ENCODE measurements at places on chromosomes 6 and 20. TPM values are rescaled to one million over a fixed set of nuclear protein-coding genes. Genes with fewer than 3 reads are reported as not detected.

- DNase-seq, result no peak
These were observed 796.7 kb downstream of the QKI start for GRCh38 chr6:164211254-164211653.

DNA sequence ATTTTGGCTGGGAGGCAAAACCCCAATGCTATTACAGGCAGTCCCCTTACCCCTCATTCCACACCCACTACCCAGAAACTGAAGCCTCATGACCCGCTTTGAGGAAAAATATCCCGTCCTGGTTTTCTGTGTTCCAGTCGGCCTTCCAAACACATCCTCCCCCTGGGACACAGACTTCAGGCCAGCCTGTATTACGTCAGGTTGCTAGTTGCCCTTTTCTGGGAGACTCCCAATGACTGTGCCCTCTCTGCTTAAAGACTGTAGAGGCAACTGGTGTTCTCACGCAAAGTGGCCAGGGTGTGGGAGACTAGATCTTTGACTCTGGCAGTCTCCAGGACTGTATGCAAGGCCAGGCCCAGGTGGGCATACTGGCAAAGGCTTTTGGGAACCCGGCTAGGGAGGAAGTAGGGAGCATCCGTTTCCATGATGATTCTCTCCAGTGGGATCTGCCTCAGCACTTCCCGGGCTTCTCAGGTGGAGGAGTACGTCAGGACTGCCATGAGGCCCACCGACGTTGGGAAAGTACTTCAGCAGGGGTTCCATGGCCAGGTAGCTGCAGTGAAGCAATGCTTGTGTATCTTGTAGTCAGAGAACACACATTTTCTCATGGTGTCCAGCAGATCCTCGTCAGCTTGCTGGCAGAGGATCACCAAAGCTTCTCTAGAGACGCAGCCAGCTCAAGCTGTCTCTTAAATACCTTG, 34.9 kb downstream of the DYNLT1 start:
- no peak for DNase-seq

The UBE2C gene
- 241 TPM for total RNA-seq

- peak; percentile 74 for DNase-seq
These were observed 26.2 kb downstream of the CCN2 start for GRCh38 chr6:131924881-131925474.

DNA sequence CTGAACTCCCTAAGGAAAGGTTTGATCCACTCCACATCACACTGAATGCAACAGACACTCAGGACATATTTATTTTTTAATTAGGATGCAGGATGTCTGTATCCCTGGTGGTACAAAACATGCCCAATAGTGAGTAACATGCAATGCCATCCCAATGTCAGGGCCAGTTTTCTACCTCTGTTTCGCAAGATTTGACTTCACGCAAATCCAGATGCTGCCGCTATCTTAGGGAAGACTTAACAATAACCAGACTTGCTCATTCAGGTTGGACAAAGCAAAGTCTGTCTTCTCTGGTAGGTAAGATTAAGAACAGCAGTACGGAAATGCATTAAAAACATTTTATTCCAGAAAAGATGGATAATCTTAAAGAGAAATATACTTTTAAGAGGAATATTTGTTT, 103.1 kb downstream of the TASP1 start:
- no peak for DNase-seq
